ENCODE measurements at places on chromosomes 7 and 10. TPM values are rescaled to one million over a fixed set of nuclear protein-coding genes. Genes with fewer than 3 reads are reported as not detected.

The ELOVL3 gene
- 0.69 TPM for total RNA-seq

The PWWP2B gene
- 4.7 TPM for total RNA-seq

The WDR86 gene
- total RNA-seq = 0.11 TPM

The DNAJC1 gene
- total RNA-seq = 8.8 TPM

The TRIM56 gene
- 8.1 TPM for total RNA-seq

The FAM25C gene
- total RNA-seq = not detected

The ENTPD1 gene
- total RNA-seq = 0.07 TPM

The PRKCQ gene
- total RNA-seq = 0.60 TPM

The NPC1L1 gene
- total RNA-seq = 3.8 TPM
